ENCODE measurements at places on chromosomes 13 and 19. TPM values are rescaled to one million over a fixed set of nuclear protein-coding genes. Genes with fewer than 3 reads are reported as not detected.
A peak's percentile ranks its signal among the peaks of the same experiment; 100 is the strongest.

The TRIM28 gene
- 179 TPM for total RNA-seq

The LILRB5 gene
- total RNA-seq, result 15.0 TPM

DNA sequence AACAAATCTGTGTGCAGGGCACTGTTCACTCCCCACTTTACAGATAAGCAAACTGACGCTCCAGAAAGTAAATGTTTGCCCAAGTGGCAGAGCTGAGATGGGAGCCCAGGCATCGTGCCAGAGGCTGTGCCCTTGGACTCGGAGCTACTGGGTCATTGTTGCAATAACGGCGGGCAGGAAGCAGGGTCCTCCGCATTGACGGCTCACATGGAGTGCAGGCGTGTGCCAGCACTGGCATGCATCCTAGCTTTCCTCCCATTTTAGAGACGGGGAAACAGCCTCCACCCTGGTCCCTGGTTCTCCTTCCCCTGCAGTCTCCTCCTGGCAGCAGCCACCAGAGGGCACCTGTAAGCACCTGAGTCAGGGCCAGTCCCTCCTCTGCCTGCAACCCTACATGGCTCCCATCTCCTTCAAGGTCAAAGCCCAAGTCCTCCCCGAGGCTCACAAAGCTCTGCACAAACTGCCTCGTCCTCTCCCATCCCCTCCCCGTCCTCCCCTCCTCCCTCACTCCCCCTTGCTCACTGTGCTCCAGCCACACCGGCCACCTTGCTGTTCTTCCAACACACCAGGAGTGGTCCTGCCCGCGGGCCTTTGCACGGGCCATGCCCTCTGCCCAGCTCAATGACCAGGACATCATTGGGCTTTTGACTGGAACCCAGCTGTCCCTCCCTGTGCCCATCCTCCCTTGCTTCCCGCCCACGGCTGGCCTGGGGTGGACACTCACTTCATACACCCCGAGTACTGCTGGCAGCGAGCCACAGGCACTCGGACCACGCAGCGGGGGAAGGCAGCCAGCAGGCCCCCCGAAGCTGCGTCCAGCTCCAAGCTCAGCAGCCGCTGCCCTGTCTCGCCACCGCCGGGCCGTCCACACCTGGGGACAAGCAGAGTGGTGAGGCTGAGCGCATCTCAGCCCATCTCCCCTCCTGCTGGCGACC, 7.7 kb upstream of the LRG1 start:
- DNase-seq, result no peak

GRCh38 chr13:21911646-21912298, 240.9 kb downstream of the FGF9 start:
- no peak for DNase-seq

GRCh38 chr19:4206818-4207484, 22.4 kb upstream of the EBI3 start:
- DNase-seq, result no peak

DNA sequence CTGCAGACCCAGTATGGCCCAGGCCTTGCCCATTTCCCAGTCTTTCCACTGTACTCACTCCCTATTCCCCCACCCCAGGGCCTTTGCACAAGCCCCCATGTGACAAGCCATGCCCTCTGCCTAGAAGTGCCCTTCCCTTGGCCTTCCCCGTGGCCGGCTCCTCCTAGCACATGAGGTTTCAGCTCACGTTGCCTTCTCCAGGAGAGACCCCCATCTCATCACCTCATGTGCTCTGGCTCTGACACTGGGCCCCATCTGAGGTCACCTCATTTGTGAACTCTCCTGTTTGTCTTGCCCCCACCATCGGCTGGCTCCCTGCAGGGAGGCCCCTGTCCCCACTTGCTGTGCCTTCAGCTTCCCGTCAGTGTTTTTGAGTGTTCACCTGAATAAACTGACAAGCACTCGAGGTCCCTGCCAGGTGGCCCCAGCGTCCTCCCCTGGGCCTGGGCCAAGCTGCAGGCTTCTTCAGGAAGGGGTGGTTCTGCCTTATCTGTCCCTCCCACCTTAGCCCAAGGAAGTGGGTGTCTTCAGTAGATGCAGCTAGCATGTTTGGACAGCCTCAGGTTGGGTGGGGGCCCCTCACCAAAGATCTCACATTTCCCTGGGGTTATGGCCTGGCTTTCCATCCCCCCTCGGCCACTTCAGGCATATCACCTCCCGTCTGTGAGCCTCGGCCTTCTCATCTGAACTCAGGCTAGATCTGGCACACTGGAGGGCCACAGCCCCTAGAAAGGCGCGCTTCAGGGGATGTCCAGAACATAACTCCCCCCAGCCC, 3.8 kb upstream of the SLC25A42 start:
- no peak for DNase-seq

DNA sequence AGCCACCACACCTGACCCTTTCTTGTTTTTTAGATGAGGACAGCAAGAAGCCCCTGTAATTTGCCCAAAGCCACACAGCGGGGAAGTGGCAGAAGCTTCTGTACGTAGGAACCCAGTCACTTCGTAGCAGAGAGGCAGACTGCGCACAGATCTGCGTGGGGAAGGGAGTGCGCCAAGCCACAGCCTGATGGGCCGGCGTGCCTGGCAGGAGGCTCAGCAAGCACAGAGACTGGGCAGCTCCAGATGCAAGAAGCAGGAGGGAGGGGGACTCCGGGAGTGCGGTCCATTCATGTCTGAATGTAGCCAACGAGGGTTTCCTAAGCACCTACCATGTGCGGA, 347 bp upstream of the TJP3 start:
- no peak for DNase-seq

- DNase-seq, result no peak
Measured at GRCh38 chr13:32956595-32956933, 59.7 kb upstream of the KL start.

- no peak for DNase-seq
Measured at GRCh38 chr13:41546372-41547190, 89.2 kb downstream of the RGCC start.

GRCh38 chr13:41791056-41791455, 169.9 kb downstream of the VWA8 start:
- no peak for DNase-seq

DNA sequence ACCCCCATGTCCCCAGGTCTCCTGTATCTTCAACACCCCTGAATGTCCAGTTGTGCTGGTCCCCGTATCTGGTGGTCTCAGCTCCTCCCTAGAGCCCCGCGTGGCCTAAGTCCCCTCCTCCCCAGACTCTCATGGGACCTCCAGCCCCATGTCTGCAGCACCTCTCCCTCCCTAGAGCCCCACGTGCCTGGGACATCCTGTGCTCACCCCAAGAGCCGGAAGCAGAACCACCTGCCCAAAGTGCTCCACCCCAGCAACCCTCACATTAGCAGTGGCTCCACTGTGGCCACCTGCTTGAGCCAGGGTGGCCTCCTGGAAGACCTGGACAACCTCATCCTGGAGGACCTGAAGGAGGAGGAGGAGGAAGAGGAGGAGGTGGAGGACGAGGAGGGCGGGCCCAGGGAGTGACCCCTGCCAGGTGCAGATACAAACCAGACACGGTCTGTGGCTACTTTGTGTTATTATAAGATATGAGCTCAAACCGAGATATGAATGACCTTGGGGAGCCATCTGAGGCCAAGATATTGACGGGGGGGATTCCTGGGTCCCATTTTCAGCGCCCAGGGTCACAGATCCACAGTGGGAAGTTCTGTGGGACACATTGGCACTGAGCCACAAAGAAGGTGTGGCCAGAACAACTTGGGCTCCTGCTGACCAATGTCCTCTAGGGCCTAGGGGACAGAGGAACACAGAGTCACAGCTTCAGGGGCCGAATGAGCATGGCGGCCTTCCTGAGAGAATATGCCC, 6.0 kb downstream of the SHFL start:
- no peak for DNase-seq

GRCh38 chr19:12162882-12163806, at the start of gene ZNF136:
TSS of gene ZNF136 (plus strand) at chr19:12163096. CDS start at chr19:12163204, 108 bp downstream.
- DNase-seq, result peak; percentile 98

Measured in aorta (tissue), 5 donors.